ENCODE measurements at places on chromosomes 1 and 21. TPM values are rescaled to one million over a fixed set of nuclear protein-coding genes. Genes with fewer than 3 reads are reported as not detected.

GRCh38 chr1:17018849-17019248 is 7.1 kb upstream of the ATP13A2 start:
- no peak for DNase-seq

DNA sequence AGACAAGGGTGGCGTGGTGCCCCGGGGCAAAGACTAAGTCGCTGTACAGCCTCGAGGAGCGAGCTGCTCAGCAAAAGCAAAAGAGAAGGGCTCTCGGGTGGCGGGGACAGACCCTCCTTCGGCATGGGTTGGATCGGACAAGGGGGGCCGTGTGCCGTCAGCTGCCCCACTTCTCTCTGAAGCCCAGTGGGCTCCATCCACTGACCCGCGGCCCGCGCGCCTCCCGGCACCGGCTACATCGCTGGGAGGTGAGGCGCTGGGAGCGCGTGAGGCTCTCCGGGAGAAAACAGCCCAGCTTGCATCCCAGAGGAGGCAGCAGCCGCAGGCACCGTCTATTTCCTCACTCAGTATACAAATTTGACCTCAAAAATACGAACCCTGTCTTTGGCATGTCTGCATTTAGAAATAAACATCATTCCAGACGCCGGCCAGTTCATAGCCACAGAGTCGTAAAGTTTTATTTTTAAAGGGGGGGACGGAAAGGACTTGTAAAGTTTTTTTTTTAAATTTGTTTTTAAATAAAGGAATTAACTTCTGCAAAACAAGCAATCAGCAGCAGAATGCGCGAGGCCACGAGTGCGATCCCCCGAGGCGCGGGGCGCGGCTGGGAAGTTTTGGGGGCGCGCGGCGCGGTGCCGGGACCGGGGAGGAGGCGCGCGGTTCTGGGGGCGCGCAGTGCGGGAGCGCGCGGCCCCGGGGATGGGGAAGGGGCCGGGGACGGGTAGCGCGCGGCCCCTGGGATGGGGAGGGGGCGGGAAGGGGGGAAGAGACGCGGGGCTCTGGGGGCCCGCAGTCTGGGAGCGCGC is 689 bp upstream of the GPR137B start:
- peak; percentile 58 for DNase-seq

GRCh38 chr21:33661146-33661545 is 18.8 kb downstream of the ITSN1 start:
- no peak for DNase-seq

DNA sequence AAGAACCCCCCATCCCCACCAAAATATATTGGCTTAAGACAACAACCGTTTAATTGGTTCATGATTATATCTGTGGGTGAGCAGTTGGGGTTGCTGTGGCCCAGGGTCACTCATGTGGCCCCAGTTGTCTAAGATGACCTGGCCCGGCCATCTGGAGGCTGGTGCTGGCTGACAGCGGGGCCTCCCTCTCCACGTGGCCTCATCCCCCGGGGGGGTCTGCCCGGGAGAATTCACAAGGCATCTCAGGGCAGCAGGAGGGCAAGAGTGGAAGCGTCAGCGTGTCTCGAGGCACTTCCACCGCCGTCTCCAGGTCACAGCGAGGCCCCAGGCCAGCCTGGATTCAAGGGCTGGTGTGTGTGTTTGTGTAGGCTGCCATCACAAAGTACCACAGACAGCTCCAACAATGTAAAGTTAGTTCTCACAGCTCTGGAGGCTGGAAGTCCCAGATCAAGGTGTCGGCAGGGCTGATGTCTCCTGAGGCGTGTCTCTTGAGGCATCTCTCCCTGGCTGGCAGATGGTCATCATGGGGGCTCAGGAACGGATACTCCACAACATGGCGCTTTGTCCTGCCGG is 11.0 kb upstream of the UTS2 start:
- no peak for DNase-seq

TDRD10 gene
- 1.0 TPM for total RNA-seq

C1orf226 gene
- total RNA-seq, result 3.1 TPM
